Ovary (tissue), 10 donors: ENCODE measurements at places on chromosomes 3 and 15. TPM values are rescaled to one million over a fixed set of nuclear protein-coding genes. Genes with fewer than 3 reads are reported as not detected.

UNC13C gene
- total RNA-seq = 1.8 TPM

GUCA1C gene
- not detected for total RNA-seq

MYL3 gene
- 3.6 TPM for total RNA-seq

GRCh38 chr15:66912001-66912400, 153.4 kb upstream of the SMAD3 start:
- no peak for DNase-seq

DNA sequence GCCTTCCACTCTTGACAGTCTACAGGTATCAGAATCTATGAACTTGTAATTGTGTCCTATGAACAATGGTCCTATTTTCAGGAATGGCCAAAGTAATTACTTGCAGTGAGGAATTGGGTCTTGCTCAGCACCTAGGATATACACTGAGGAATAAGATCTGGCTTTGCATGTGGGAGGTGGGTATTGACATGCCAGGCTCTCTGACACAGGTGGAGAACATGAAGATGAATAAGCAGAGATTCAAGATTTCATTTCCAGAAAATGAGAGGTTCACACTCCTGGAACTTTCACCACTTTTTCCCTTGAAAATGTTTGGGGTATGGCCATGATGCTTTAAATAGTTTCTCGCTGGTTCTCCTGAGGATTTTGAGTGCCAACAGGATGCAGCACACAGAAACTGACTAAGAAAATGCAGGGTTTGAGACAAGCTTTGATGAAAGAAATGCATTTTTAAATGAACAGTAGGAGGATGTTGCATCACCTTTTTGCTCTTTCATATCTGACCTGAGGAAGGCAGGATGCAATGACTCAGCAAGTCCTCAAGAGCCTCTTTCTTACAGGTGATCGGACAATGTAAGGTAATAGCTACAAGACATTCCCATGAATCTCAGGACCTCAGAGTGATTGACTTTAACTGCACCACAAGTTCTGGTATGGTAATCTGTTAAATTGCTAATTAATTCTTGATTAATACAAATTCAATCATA, 3.7 kb downstream of the HRG start:
- DNase-seq = no peak

DNA sequence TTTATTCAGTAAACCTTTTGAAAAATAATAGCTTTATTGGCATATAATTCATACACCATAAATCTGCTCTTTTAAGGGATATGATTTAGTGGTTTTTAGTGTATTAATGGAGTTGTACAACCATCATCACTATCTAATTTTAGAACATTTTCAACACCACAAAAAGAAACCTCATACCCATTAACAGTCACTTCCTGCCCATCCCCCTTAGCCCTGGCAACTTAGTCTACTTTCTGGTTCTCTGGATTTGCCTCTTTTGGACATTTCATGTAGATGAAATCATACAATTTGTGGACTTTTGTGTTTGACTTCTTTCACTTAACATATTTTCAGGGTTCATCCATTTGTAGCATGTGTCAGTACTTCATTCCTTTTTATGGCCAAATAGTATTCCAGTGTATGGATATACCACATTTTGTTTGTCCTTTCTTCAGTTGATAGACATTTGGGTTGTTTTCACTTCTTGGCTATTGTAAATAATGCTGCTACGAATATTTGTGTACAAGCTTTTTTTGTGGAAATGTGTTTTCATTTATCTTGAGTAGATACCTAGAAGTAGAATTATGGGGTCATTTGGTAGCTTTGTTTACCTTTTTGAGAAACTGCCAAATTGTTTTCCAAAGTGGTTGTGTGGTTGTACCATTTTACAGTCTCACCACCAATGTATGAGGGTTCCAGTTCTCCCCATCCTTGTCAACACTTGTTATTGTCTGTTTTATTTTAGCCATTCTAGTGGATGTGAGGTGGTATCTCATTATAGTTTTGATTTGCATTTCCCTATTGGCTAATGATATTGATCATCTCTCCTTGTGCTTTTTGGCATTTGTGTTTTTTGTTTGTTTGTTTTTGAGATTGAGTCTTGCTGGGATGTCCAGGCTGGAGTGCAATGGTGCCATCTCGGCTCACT, 45.8 kb downstream of the SMAD3 start:
- DNase-seq = no peak

- no peak for DNase-seq
Observed at GRCh38 chr15:69725957-69726356, 273.3 kb downstream of the RPLP1 start.

GRCh38 chr3:108103886-108104797, 13.3 kb upstream of the CD47 start:
- DNase-seq = peak; percentile 40

DNA sequence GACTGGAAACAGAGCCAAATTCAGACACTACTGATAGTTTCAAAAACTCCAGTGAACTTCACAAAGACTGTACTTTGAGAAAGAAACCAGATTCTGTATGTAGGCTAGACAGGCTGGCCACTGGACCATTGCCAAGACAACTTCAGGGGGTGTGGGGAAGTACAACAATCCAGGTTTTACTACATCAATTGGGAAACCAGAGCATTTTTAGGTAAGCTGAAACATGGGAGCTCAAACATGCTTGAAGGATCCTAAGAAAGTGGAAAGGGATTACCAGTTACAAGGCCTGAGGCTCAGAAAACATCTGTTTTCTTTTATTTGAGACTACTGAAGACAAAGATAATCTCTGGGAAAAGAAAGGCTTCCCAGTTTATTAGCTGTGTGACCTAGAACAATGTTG, 26.9 kb upstream of the ZNF280D start:
- no peak for DNase-seq

- no peak for DNase-seq
Observed at GRCh38 chr3:129503471-129504291, 24.8 kb upstream of the RHO start.

DNA sequence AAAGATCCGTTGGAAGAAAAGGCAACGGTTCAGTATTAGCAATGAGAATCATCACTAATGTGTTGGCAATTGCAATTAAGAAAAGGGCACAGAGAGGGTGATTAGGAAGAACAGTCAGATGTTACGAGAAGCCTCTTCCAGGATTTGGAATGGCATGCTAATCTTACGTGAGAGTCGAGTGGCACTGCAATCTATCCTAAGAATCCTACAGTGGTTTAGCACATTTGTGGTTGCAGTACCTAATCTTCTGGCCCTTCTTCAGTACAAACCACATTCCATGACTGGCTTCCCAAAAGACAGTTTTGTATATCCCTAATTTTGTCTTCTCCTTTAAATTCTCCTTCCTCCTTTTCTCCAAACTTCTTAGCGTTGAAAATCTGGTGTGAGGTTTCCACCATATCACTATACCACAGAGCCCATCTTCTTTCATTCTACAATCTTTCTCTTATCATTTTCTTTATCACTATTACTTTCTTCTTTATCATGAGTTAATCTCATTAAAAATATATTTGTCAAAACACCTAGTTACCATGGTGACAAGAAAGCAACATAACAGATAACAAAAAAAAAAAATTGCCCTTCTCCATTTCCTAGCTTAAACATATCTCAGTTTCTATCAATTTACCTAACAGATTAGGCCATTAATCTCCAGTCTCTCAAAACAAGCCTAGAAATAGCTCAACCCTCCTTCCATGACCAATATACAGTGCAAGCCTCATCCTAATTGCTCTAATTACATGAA, 60.1 kb downstream of the IGSF11 start:
- no peak for DNase-seq

GRCh38 chr15:66862940-66863335, 160.9 kb downstream of the SMAD6 start:
- peak; percentile 64 for DNase-seq
